ENCODE measurements at places on chromosomes 16 and 17.

DNA sequence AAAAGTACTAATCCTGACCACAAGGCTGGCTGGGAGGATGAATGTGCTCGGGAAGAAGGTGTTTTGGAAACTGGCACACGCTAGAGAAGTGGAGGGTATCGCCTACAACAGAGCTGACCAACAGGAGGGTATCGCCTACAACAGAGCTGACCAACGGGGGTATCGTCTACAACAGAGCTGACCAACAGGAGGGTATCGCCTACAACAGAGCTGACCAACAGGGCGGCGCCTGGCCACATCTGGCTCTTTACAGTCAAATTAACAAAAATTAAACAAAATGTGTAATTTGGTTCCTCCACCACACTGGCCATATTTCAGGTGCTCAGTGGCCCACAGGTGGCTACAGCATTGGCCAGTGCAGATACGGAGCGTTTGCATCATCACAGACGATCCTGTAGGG is 153.5 kb downstream of the CMIP start:
- no peak for DNase-seq

- no peak for DNase-seq
These were observed 117.6 kb downstream of the C16orf78 start for GRCh38 chr16:49491106-49491670.

- no peak for DNase-seq
These were observed 36.9 kb downstream of the XYLT1 start for GRCh38 chr16:17433577-17434451.

DNA sequence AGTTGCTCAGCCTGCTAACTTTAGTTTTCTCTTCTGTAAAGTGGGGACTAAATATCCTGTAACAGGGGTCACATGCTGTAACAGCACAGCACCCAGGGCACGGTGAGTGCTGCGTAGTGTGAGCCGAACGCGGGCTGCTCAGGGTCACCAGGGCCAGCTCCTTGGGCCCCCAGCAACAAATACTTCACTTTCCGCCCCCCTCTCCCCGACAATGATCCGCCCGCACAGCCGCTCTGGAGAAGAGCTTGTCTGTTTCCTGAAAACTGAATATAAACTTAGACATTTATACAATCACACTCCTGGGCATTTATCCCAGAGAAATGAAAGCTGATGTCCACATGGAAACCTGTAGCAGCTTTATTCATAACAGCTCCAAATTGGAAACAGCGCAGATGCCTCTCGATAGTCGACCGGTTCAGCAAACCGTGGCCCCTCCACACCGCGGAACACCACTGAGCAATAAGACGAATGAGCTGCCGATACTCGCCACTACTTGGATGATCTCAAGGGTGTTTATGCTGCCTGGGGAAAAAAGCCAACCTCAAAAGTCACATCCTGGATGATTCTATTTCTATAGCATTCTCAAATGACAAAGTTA is 267.2 kb downstream of the PARN start:
- no peak for DNase-seq

DNA sequence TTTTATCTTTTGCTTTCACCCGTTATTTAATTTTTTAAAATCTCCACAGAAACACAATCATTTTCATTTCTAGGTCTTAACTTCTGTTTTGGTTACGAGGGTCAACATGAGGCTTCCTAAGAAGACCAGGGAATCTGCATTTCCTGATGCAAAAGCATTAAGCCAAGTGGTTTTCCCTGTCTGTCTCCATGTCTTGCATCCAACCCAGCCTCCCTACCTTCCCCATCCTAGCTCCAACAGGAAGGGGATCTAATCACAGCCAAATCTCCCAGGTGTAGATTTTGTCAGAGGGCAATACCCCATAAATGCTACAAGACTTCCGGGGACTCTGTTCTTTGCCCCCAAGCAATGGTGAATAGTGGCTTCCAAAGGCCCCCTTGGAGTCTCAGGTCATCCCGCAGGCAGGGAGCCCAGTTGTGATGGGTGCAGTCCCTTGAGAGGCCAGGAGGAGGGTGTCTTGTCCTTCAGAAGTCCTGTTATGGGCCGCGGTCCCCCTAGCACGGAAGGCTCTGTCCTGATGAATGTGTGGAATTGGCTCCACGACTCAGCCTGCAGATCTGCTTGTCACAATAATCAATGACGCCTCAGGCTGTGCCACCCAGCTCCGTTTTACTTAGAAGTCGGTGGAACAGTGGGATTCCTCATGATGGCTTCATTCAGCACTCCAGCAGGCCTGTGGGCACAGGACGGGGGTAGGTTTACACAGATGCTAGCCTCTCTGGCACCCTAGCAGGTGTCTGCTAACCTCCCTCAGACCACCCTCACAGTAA is 141.1 kb downstream of the RGS9 start:
- no peak for DNase-seq

GRCh38 chr17:17711641-17712162 is 30.4 kb downstream of the RAI1 start:
- DNase-seq: no peak

- DNase-seq: no peak
These were observed 59.6 kb downstream of the TANGO6 start for GRCh38 chr16:68902969-68903345.

- no peak for DNase-seq
These were observed 48.7 kb downstream of the GPRC5B start for GRCh38 chr16:19835968-19836421.

GRCh38 chr17:65102788-65103187 is 34.4 kb upstream of the RGS9 start:
- DNase-seq: no peak

- DNase-seq: no peak
These were observed 12.1 kb downstream of the TEKT5 start for GRCh38 chr16:10682604-10683003.

DNA sequence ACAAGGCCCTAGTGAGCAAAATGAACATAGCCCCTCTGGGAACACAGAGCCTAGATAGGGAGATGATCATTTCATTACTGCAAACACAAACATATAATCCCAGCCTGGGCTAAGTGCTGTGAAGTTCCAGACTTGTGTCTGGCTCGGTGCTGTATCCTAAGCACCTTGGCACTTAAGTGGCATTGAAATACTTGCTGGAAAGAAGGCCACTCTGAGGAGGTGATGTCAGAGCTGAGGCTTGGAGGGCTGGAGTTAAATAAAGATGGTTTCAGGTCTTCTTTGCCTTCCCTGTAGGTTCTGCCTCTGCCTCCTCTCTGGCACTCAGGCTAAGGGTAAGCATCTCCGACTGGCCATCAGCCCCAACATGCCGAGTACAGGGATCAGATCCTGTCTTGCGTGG is 2.4 kb upstream of the CACNA1G start:
- DNase-seq: no peak

DNA sequence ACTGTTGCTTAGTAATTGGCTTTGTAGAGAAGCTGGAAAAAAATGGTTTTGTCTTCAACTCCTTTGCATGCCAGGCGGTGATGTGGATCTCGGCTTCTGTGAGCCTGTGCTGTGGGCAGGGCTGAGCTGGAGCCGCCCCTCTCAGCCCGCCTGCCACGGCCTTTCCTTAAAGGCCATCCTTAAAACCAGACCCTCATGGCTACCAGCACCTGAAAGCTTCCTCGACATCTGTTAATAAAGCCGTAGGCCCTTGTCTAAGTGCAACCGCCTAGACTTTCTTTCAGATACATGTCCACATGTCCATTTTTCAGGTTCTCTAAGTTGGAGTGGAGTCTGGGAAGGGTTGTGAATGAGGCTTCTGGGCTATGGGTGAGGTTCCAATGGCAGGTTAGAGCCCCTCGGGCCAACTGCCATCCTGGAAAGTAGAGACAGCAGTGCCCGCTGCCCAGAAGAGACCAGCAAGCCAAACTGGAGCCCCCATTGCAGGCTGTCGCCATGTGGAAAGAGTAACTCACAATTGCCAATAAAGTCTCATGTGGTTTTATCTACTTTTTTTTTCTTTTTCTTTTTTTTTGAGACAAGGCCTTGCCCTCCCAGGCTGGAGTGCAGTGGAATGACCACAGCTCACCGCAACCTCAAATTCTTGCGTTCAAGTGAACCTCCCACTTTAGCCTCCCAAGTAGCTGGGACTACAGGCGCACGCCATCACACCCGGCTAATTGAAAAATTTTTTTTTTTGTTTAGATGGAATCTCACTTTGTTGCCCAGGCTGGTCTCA is 6.2 kb upstream of the TMEM235 start:
- no peak for DNase-seq

GRCh38 chr17:55606488-55606815 is 95.2 kb upstream of the SMIM36 start:
- no peak for DNase-seq

GRCh38 chr17:58060596-58061191 is 22.5 kb upstream of the DYNLL2 start:
- no peak for DNase-seq

GRCh38 chr17:61239327-61239726 is 160.3 kb upstream of the TBX2 start:
- DNase-seq: no peak

DNA sequence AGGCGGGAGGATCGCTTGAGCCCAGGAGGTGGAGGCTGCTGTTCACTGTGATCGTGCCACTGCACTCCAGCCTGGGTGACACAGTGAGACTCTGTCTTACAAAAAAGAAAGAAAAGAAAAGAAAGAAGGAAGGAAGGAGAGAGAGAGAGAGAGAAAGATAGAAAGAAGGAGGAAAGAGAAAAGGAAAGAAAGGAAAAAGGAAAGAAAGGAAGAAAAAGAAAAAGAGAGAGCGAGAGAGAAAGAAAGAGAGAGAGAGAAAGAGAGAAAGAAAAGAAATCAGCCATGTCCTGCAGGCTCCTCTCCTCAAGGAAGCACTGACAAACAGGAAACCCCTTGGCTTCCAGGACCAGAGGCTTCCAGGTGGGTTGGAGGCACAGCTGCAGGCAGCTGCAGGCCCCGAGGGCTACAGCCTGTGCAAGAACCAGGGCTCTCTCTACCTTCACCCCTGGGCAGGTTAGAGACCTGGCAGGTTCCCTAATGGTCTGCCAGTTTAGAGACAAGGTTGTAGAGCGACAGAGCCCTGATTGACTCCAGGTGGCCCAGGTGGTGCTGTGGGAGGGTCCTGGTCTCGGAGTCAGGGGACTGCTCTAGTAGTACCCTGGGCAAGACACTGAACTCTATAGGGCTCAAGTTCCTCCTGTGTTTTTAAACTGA is 53.8 kb downstream of the PECAM1 start:
- DNase-seq: no peak

DNA sequence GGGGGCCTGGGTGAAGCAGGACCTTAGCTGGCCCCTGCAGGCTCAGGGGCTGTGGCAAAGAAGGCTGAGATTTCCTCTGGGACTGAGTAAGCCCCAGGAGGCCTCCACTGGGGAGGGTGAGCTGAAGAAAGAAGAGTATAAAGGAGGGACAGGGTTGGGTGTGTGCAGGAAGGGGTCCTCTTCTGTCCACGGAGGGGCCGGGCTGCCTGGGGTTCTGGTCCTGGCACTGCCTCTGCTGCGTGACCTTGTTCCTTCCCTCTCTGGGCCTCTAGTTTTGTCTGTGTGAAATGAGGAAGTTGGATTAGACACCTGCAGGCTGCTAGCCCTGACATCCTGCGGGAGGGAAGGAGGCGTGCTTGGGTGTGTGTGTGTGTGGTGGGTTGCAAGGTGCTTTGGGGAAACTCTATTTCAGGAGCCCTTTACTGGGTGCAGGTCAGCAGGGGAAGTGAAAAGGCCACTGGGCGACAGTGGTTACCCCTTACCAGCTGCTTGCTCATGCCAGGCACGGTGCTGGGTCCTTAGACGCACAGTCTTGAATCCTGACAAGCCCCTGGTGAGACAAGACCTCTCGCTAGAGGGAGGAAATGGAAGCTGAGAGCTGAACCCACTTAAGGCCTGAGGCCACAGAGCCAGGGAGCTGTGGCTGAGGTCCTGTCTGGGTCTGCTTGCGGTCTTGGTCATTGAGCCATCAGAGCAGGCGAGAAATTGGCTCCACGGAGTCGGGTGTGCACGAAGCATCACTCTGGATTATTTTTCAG is 60.7 kb downstream of the OR1D5 start:
- peak; percentile 69 for DNase-seq

DNA sequence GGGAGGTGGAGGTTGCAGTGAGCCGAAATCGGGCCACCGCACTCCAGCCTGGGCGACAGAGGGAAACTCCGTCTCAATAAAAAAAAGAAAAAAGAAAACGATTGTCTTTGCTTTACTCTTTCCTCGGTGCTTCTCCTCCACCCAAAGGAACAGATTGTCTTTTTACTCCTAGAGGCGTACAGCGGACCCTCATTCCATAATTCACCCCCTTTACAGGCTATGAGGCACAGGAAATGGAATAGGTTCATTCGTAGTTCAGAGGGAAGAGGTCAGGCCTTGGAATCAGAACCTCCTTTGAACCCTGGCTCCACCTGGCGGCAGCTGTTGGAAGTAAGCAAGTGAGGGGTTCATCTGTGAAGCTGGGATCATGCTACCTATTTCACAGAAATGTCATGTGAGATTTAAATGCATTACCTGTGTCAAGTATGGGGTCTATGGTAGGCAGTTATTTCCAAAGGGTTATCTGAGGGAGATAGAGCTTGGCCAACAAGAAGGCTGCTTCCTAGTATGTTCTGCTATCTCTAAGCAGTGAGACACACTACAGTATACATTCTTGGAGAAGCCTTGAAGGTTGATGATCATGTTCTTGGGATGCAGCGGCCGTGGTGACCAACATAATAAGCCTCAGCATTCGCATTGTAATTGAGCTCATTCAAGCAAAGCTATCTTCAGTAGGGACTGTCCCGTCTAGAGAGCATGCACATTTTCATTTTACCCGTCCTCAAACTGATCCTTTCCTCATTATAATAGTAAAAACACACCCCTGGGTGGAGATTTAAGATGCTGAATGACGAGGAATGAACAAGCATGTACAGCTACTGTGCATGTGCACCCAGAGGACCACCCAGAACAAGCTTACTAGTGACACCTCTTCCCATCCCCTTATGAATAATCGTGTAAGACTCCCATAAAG is 18.7 kb upstream of the ZNF689 start:
- DNase-seq: peak; percentile 90

DNA sequence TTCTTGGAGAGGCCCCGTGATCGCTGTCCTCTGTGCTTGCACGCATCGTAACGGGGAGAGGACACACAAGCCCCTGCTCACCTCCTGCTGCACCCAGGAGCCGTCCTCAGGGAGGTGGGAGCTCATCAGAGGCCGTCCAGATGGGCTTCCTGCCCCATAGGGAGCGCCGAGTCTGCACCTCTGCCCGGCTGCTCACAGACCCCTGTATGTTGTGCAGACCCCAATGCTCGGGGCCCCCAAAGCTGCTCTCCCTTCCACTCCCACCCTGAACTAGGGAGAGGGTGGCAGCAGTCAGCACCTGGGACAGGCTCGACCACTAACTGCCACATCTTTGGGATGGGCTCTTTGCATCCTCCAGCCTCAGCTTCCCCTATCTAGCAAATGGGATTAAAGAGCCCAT is 4.4 kb upstream of the ZNF469 start:
- no peak for DNase-seq

- no peak for DNase-seq
These were observed at the start of gene SDR42E2 for GRCh38 chr16:22161999-22162655. TSS of gene SDR42E2 (plus strand) at chr16:22162506. CDS start at chr16:22165583, 3,077 bp downstream.
